ENCODE measurements at places on chromosomes 7 and 10.

GRCh38 chr10:80108576-80109239, 23.8 kb upstream of the PLAC9 start:
- no peak for DNase-seq

DNA sequence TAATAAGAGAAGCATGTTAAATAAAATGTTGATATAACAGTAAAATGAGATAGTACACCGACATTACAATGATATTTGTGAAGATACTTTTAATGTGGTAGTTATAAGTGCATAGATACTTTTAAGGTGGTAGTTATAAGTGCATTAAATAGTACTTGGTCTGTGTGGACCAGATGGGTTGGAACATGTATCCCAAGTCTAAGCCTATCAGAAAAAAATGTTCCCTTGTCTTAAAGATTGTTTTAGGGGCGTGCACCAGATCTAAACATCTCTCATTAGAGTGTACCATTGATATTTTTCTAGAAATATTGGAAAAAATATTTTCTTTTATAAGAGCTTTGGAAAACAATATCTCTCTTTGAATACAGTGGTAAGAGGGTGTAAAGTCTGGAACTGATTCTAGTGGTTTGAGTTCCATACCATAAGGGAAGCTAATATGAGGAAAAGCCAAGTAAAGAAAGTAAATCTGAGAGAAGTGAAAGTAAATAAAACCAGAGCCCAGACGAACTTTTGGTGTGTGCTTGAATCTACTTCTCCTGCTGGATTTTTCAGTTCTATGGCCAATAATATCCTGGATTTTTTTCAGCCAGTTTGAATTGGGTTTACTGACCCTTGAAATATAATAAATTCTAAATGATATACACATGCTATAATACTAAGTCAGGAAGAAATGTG, 175.3 kb downstream of the MBL2 start:
- no peak for DNase-seq

- no peak for DNase-seq
Measured at GRCh38 chr10:114404171-114405010, at the start of gene AFAP1L2. TSS of gene AFAP1L2 (minus strand) at chr10:114404502. CDS start at chr10:114404455, 47 bp downstream.

DNA sequence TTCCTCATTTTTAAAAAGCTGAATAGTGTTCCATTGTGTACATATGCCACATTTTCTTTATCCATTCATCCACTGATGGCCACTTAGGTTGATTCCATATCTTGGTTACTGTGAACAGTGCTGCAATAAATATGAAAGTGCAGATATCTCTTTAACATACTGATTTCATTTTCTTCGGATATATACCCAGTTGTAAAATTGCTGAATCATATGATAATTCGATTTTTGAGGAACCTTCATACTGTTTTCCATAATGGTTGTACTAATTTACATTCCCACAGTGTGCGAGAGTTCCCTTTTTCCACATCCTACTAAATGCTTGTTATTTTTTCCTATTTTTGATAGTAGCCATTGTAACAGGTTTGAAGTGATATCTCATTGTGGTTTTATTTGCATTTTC, 263.2 kb downstream of the STK31 start:
- DNase-seq: no peak

DNA sequence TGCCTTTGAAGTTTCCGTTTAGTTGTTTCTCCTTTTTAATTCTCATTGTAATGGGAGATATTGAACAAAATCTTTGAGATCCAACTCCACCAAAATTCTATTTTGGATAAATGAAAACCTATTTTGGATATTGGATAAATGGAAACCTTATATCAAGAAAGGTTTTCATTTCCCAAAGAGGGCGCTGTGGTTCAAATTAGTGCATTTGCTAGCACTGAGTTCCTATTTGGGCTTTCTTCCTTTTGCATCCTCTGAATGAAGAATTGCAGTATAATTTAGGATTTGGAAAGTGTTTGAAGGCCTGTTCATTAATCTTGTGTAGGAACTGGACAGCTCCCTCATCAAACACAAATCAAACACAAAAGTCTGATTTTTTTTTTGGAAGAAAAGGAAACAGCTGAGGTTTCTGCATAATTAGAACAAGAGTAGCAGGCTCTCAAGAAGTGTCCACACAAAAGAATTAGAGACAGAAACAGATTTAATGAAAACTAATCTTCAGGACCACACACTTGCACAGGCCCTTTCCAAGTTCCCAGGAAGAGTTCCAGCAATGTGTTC, 80.8 kb upstream of the KLF14 start:
- no peak for DNase-seq
